NT2/D1 (cell line): ENCODE measurements at places on chromosomes 7 and 10.

- peak; percentile 60 for DNase-seq
Observed at GRCh38 chr7:111752022-111752582, 189.8 kb upstream of the IMMP2L start.

GRCh38 chr10:132957981-132958882, 15.9 kb upstream of the CFAP46 start:
- no peak for DNase-seq

- no peak for DNase-seq
Observed at GRCh38 chr7:148721390-148721789, 22.7 kb downstream of the CUL1 start.

DNA sequence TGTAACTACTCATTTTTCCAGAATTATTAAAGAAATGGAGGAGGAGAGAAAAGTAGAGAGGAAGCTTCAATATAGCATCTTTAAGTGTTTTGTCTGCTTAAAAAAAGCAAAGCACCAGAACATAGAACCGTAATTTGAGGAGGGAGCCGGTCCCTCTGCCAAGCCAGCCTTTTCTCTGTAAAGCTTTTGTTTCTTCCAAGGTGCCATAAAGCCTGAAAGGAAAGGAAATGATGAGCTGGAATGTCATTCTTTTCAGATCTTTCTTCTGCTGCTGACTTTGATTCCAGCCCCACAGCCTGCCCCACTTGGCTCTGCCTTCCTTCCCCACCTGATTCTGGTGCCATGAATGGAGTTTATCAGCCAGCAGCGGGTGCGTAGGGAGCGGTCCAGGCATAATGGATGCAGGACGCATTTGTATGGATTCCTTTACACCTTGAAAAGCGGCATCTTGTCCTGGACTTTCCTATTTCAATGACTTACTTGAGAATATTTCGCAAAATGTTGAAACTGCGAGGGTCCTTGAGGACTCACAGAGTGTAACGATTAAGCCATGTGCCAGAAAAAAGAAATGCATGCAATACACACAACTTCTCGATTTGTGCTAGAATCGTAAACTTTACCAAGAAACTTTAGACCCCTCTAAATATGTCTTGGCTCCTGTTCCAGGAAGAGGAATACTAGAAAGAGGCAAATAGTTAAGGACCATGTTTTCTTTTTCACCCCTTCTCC, 569.5 kb upstream of the MGMT start:
- DNase-seq: no peak

- DNase-seq: no peak
Observed at GRCh38 chr10:49139846-49140195, 6.0 kb upstream of the FAM170B start.

GRCh38 chr10:3126741-3127346, 45.7 kb downstream of the PITRM1 start:
- DNase-seq: no peak

GRCh38 chr7:81882086-81882485, 112.2 kb upstream of the HGF start:
- no peak for DNase-seq

DNA sequence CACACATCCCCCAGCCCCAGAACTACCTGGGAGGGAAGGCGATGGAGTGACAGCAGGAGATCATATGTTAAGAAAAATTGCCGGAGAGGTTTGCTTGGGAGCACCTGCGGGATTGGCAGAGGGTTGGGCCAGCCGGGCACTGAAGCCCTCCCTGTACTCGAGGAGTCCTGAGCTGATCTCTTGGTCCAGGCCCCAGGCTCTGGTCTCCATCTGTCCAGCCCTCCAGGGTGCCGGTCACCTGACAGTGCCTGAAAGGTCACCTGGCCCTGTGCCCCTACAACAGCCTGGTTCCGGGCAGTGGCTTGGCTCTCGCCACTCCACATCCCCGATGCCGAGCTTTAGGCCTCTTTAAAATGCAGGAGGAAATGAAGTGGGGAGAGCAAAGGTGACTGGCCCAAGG, 47.3 kb upstream of the PCBD1 start:
- DNase-seq: no peak

DNA sequence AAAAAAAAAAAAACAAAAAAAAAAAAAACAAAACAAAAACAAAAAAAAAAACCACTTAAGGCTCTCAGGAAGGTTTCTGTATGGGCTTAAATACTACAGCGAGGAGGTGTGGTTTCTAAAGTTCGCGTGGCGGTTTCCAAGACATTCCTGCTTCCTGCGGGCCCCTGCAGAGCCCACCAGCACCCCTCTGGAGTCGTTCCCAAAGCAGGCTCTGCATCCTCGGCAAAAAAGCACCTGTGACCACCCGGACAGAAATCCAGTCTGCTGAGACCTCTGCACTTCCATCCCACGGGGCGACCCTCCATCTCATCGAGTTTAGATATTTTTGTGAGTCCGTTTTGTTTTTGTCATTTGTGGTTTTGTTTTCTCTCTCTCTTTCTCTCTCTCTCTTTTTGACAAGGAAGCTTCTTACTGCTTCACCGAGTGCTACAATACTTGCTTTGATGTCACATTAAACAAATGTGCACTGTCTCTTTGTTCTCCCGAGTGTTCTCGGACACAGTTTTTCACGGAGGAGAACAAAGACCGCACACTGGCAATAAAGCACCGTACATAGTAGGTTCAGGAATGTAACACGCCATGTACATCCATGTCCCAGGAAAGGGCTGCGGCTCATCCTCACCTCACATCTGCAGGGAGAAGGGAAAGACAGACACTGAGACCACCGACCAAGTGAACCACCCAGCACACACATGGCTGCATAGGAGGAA, 21.5 kb downstream of the PDGFA start:
- DNase-seq: no peak

- no peak for DNase-seq
Observed at GRCh38 chr10:14063531-14064285, 267.0 kb downstream of the FRMD4A start.

DNA sequence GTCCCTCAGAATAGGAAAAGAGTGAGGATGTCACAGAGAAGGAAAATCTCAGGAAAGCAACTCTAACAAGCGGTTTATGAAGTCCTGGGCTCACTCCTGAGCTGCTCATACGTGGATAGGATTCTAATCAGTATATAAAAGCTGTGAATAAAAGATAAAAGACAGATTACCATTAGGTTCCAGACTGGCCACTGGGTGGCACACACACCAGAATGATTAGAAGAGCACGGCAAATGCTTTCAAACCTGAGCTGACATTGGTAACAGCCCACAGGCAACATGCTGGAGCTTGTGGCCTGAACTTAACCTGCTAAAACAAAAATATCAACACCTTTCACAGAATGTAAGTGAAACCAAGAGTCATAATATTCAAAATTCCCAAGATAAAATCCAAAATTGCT, 370.8 kb downstream of the GRID1 start:
- peak; percentile 5 for DNase-seq

GRCh38 chr7:32066441-32066840, 3.8 kb downstream of the PDE1C start:
- no peak for DNase-seq

DNA sequence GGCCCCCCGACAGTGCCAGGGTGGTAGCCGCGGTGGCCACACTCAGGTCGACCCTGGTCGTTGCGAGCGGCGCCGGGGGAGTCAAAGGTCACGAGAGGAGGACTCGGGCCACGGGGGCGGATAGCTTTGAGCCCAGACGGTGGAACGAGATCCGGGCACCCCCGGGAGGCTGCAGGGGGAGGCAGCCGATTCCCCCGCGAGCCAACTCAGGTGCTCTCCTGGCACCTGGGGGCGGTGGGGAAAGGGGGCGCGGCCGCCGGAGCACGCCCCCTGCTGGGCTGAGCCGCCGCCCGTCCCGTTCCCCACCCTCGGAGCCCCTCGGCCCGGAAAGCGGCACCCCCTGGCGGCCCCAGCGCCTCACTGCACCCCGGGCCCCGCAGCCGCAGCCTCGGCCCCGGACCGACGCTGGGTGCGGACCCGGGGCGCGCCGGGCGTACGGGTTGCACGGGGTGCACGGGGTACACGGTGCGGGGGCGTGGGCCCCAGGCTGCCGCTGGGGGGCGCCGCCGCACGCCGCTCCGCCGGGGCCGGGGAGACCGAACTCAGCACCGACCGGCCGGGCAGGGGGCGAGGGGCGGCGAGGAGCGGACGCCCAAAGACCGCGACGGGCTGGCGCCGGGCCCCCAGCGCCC, 521 bp upstream of the NYAP1 start:
- DNase-seq: no peak

DNA sequence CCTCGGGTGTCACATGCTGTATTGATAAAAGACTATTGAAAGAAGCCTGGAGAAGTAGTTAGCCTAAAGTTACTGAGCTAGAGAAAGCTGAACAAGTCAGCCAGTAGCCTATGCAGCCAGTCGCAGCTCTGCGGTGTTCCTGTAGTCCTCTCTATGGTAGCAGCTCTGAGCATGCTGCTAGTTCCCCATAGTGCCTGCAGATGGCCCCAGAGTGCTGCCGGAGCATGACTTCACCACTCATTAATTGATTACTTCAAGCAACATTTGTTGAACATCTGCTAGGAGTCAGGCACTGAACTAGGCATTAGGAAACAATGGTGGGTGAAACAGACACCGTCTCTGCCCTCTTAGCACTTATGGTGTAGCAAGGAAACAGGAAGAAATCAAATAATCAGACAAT, 422.7 kb downstream of the SORCS3 start:
- DNase-seq: peak; percentile 40

GRCh38 chr10:122044713-122045112, 55.8 kb downstream of the TACC2 start:
- DNase-seq: peak; percentile 40

DNA sequence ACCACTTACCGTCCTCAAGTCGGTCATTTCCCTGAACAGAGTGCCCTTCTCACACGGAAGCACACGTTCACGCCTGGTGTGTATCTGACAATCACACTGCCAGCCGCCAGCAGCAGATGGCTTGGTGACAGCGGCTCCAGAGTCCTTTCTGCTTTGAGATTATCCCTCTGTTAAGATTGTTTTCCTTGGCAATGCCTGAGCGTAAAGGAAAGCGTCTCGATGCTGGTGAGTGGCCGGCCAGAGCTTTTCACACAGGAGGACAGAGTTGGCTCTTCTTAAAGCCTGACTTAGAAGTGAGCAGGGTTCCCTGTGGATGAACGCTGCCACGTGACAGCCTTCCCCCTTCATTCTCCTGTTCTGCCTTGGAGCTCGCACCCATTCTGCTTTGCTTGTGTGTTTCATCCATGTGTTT, 22.1 kb upstream of the PRKAR1B start:
- no peak for DNase-seq

DNA sequence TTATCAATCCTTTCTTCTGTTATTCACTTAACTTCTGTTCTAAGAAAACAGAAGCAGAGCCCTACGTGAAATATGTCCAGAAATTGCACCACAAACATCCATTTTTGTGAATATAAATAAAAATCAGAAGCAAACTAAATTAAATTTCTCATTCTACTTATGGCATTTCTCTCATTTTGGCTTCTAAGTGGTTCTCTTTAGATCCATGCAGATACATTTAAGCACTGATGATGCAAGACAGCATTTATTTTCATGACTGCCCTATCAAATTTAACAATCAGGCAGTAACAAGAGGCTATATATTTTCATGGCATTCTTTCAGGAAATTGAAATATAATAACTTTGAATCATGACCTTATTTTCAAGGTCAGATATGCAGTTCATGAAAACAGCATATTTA, 1049.6 kb downstream of the GRM8 start:
- no peak for DNase-seq

DNA sequence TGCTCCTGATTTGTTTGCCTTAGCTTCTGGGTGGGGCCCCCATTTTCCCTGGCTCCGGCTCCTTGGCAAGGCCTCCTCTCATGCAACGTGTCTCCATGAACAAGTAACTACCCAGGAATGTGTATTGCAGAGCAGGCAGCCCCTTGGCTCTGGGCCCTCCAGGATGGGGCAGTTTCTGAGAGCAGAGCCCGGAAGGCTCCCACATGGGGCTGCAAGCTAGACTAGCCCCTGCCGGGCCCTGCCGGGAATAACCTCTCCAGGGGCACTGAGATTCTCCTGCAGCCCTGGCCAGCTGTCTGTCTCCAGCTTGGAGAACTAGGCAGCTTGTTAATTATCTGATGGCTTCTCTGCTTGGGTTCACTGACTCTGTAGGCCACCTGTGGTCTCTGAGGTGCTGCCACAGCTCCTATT, 184.0 kb upstream of the INHBA start:
- no peak for DNase-seq
